ENCODE measurements at places on chromosomes 5 and 9. TPM values are rescaled to one million over a fixed set of nuclear protein-coding genes. Genes with fewer than 3 reads are reported as not detected.

Gene BNC2
- total RNA-seq = 0.14 TPM

Gene GCNT4
- 6.4 TPM for total RNA-seq

GRCh38 chr5:125874717-125875116 is 548.5 kb upstream of the GRAMD2B start:
- DNase-seq = no peak

Gene PCDHAC2
- not detected for total RNA-seq
